Small intestine (tissue), 16 donors: ENCODE measurements at places on chromosomes 5 and 9. TPM values are rescaled to one million over a fixed set of nuclear protein-coding genes. Genes with fewer than 3 reads are reported as not detected.

The NR6A1 gene
- 2.3 TPM for polyA plus RNA-seq

The SH2D3C gene
- polyA plus RNA-seq = 3.8 TPM

The LECT2 gene
- not detected for polyA plus RNA-seq

The SLC6A18 gene
- polyA plus RNA-seq = 0.04 TPM

The MELK gene
- 9.6 TPM for polyA plus RNA-seq

The NEUROG1 gene
- polyA plus RNA-seq = not detected

The SLCO6A1 gene
- polyA plus RNA-seq = not detected

The GGTA1 gene
- 0.67 TPM for polyA plus RNA-seq

The SPINK6 gene
- polyA plus RNA-seq = not detected

The FCHO2 gene
- 17.7 TPM for polyA plus RNA-seq

The ALAD gene
- polyA plus RNA-seq = 33.5 TPM

The TLX3 gene
- not detected for polyA plus RNA-seq

The ANKRD31 gene
- 0.06 TPM for polyA plus RNA-seq
